ENCODE measurements at places on chromosomes 12 and 14. TPM values are rescaled to one million over a fixed set of nuclear protein-coding genes. Genes with fewer than 3 reads are reported as not detected.

ZDHHC22 gene
- not detected for total RNA-seq

ERBB3 gene
- total RNA-seq: 53.8 TPM

TNS2 gene
- total RNA-seq: 235 TPM

DNA sequence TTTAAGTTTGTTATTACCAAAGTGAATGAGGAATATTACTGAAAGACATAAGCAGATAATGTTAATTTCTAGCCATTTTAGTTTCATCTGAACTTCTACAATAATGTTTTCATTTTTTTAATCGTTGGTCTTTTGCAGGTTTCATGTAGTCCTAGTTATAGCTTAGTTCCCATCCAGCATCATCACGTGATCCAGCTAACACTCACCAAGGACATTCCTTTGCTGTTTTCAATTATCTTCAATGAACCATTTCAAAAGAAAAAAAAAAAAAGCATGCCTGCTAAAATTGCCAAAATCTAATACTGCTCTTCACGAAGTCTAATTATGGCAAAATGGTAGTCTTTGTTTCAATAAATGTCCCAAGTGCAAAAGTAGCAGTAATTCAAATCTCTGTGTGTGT, 187.7 kb upstream of the ATXN7L3B start:
- no peak for DNase-seq

GRCh38 chr14:101707863-101708620, 53.5 kb upstream of the PPP2R5C start:
- DNase-seq: no peak

DNA sequence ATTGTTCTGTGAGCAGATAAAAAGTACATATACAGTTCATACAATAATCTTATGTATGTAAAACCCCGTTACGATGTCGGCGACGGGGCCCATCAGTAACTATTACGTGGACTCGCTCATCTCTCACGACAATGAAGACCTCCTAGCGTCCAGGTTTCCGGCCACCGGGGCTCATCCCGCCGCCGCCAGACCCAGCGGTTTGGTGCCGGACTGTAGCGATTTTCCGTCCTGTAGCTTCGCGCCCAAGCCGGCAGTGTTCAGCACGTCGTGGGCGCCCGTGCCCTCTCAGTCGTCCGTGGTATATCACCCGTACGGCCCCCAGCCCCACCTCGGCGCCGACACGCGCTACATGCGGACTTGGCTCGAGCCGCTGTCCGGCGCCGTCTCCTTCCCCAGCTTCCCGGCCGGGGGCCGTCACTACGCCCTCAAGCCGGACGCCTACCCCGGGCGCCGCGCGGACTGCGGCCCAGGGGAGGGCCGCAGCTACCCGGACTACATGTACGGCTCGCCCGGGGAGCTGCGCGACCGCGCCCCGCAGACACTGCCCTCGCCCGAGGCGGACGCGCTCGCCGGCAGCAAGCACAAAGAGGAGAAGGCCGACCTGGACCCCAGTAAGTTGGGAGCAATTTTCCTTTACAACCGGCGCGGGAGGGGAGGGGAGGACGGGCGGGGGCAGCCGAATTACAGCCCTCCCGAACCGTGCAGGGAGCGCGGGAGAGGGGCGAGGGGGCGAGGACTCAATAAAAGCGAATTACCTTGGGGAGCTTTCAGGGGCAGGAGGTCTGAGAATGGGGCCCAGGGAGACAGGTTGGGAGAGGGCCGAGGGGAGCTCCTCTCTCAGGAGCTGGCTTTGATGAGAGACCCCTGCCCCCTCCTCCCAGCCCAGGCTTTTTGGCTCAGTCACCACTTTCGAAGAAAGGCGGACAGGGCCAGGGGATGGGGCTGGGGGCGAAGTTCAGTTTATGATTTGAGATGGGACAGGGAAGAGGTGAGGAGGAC, at the start of gene HOXC9:
TSS of gene HOXC9 (plus strand) at position 46 of the 999 bp plus-strand sequence. CDS start at position 74, 28 bp downstream.
- DNase-seq: no peak

GRCh38 chr12:69972136-69972535, 147.1 kb downstream of the MYRFL start:
- DNase-seq: no peak

KRT83 gene
- total RNA-seq: not detected

- no peak for DNase-seq
Measured at GRCh38 chr12:6960593-6961277, 9.6 kb downstream of the PTPN6 start.

GRCh38 chr12:56261503-56262232, 3.5 kb upstream of the ANKRD52 start:
- DNase-seq: no peak

NOVA1 gene
- total RNA-seq: 35.1 TPM

GRCh38 chr12:96308881-96309280, 91.4 kb downstream of the CDK17 start:
- no peak for DNase-seq

GRCh38 chr12:70319605-70320004, 46.5 kb upstream of the KCNMB4 start:
- no peak for DNase-seq

KLRC1 gene
- total RNA-seq: 1.5 TPM

DNA sequence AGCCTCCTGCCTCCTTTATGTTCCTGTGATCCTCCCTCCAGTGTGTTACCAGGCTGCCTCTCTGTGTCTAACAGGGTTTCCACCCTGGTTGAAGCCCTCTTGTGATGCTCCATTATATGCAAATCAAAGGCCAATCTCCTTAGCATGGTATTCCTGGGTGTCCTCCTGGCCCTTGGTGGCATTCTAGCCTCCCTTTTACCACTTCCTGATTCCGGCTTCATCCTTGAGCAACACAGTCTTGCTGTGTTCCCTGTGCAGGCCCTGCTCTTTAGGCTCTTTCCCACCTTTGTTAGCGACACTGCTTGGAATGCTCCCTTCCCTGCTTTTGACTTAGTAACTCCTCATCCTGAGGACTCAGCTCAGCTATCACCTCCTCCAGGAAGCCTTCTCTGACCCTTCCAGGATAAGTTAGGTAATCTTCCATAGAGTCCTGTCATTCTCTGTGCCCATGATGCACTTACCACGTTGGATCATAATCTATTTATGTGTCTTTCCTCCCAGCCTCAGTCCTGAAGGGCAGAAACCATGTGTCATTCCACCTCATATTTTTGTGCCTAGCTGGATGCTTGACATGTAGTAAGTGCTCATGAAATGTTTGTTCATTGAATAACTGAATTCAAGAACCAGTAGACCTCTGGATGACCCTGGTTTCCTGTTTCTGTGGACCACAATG, 37.3 kb downstream of the PRKCH start:
- no peak for DNase-seq

GRCh38 chr12:2783936-2784600, 10.7 kb upstream of the FKBP4 start:
- no peak for DNase-seq

P2RX7 gene
- 8.6 TPM for total RNA-seq

CCDC196 gene
- total RNA-seq: not detected

DNA sequence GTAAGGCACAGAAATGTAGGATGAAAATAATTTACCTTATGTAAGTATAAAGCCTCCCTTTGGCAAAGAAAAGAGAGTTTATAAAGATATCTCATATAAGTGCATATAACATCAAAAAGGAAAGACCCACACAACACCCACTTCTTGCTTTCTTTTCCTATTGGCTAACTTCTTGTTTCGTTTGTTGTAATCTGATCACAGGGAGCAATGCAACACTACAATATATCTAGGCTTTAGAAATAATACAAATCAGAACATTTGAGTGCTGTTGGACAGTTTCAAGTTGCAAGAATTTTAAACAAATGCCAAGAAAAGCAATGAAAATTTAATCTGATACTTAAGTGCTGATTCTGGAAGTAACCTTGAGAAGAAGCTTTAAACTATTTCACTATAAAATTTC, 1.3 kb downstream of the FGD6 start:
- no peak for DNase-seq

- DNase-seq: no peak
Measured at GRCh38 chr12:122137681-122138080, 36.3 kb downstream of the IL31 start.

GRCh38 chr14:101009531-101009930, 106.0 kb upstream of the RTL1 start:
- no peak for DNase-seq

DNA sequence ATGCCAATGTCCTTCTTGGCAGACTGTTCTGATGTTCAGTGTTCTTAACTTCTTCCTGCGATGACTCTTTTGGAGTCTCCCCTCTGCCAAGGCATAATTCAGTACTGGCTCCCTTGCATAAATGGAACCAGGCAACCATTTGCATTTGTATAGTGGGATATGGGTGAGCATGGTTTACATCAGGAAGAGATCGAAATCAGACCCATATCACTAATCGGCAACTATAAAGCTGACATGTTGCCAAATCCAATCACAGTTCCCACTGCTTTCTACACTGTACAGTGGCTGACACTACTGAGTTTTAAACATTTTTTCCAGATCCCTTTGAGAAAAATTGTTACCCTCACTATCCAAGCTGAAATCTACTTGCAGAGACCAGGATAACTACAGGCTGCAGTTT, 83.8 kb downstream of the KITLG start:
- no peak for DNase-seq

DNA sequence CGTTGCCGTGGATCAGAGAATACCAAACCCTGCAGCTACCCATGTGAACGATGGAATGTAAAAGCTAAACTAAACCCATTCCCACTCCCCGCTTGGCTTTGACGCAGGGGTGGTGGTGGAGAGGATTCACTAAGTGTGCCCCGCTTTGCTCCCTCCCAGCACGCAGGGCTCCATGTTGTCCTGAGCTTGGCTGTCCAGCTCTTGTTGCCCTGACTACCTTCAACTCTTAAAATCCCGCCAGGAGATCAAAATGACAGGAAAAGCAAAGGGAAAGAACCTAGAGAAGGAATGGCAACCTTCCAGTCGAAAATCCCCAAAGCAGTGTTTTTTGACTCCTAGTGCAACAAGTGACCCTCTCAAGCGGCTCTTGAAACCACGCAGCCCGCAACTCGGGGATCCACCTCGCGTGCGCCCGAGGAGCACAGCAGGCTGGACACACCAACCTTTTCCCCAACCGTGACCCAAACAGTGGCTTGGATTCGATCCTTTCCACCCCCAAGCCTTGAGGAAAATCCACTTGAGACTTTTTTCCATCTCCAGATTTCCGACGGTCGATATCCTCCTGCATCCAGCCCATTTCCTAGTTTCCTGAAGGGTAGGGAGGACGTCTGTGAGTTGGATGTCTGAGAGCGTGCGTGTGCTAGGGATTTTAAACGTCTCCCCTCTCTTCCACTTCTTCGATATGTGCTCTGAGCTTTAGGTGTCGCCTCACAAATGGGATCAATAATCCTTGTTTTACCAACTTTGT, 1.4 kb downstream of the SYT10 start:
- DNase-seq: no peak

DNA sequence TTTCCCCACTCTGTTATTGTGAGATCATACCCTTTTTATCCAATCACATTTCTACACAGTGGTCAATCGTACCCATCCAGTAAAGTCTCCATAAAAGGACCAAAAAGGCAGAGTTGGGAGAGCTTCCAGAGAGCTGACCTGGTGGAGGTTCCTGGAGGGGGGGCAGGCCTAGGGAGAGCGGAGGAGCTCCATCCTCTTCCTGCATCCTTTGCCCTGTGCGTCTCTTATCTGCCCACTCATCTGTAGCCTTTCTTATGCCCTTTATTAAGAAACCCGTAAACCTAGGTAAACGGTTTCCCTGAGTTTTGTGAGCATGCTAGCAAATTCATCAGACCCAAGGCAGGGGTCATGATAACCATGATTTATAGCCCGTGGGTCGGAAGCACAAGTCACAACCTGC, 26.2 kb downstream of the EVL start:
- no peak for DNase-seq

DNA sequence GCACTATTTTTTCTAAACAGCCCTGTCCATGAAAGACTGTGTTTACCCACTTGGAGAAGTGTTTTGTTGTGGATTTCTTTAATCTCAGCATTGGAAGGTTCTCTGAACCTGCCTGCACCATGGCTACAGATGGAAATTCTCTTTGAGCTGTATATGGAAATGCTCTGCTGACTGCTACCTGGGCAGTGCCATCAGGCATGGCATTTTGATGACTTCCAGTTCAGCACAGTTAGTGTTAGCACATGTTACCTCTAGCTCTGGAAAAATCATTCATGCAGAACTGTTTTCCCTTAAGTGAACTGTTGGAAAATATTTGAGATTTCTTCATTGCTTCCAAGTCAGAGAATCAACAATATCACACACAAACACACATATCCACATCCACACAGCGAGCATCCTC, 52.6 kb upstream of the RIC8B start:
- DNase-seq: no peak

MBD6 gene
- total RNA-seq: 26.8 TPM

- DNase-seq: no peak
Measured at GRCh38 chr14:32397861-32398640, 69.0 kb downstream of the AKAP6 start.

GRCh38 chr12:116065606-116066005, 211.9 kb downstream of the MED13L start:
- no peak for DNase-seq

DNA sequence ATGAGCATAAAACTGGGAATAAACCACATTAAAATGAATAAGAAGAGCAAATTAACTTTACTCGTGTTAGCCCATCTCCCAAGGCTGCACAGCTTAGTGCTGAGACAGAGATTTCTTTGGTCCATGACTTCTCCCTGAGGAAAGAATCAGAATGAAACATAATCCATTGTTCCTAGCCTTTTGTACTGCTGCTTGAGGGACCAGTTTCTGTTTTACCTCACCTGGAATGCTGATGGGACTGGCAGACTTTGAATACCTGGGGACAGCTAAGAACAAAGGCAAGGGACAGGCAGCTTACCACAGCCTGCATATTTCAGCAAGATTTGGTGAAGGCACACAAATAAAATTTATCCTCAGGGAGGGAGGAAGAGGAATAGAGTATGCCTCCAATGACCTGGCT, 401.6 kb downstream of the CCDC91 start:
- DNase-seq: no peak

- no peak for DNase-seq
Measured at GRCh38 chr14:104650057-104650980, 39.1 kb upstream of the INF2 start.

COX8C gene
- total RNA-seq: not detected

GRCh38 chr12:102512523-102512922, 32.2 kb upstream of the IGF1 start:
- no peak for DNase-seq

REM2 gene
- total RNA-seq: 3.9 TPM

GRCh38 chr12:10190558-10191388, 11.9 kb downstream of the TMEM52B start:
- DNase-seq: no peak

TSPAN8 gene
- total RNA-seq: 2.9 TPM

GRCh38 chr14:99522457-99522891, 41.3 kb downstream of the CCNK start:
- DNase-seq: no peak

DNA sequence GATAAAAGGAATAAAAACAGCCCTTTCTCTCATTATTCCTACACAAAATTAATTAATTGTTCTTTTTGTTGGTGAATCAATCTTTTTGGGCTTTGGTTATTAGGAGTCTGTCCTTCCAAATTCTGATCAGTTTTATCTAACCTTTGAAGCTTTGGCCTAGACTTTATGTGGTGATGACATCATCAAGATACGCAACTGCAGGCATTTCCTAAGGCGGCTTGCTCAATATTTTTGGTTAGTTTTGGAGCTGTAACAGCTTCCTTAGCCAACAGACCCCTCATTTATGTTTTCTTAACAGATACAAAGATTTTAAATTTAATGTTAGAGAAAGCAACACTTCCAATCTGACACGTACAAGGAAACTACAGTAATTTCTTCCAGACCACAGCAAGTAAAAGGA, 87.8 kb upstream of the PDE3A start:
- DNase-seq: no peak
